ENCODE measurements at places on chromosomes 4 and X.

DNA sequence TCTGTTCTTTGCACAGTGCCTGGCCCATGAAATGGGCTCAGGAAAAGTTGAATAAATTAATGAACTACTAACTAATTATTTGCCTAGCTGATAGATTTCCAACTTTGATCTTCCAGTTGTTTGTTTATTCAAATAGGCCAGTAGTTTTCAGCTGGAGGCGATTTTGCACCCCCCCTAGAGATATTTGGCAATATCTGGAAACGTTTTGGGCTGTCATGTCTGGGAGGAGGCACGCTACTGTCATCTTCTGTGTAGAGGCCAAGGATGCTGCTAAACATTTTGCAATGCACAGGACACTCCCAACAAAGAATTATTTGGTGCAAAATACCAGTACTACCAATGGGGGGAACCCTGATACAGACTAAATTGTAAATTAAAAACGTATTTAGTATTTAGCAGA is 81.9 kb downstream of the VCX2 start:
- no peak for DNase-seq

GRCh38 chrX:129495900-129496299 is 27.4 kb downstream of the SMARCA1 start:
- DNase-seq, result no peak

- DNase-seq, result no peak
Measured at GRCh38 chr4:23889391-23889790, 456 bp downstream of the PPARGC1A start.

DNA sequence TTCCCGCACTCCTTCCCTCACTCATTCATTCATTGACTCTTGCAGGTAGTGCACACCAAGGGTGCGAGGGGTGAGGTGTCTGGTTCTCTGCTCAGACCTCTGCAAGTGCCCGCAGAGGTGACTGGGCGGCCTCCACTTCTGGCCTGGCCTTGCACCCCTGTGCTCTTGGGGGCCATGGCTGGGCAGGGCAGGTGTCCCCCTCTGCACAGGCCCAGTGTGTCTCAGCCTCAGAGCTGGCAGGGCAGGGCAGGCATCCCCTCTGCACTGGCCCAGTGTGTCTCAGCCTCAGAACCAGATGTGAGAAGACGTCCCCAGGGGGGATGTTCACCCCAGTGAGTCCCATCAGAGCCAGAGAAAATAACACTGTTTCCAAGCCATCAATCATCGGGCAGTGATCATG is 16.8 kb downstream of the CPZ start:
- no peak for DNase-seq

GRCh38 chr4:23533859-23534258 is 356.0 kb downstream of the PPARGC1A start:
- DNase-seq, result no peak

DNA sequence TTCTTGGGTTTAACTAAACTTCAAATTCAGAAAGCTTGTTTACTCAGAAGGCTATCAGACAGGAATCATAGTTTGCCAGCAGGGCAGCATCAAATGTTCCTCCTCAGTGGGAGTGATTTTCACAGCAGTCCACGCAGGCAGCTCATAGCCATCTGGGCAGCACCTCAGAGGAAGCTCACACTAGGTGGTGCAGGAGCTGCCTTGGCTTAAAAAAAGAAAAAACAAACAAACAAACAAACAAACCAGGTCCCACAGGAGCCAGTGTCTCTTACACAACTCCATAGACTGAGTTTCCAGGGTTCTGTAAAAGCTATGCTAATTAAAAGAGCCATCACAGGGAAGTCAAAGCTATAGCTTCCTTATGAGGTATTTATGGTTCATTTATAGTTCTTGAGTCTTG is 10.5 kb upstream of the KLHL5 start:
- DNase-seq, result no peak

DNA sequence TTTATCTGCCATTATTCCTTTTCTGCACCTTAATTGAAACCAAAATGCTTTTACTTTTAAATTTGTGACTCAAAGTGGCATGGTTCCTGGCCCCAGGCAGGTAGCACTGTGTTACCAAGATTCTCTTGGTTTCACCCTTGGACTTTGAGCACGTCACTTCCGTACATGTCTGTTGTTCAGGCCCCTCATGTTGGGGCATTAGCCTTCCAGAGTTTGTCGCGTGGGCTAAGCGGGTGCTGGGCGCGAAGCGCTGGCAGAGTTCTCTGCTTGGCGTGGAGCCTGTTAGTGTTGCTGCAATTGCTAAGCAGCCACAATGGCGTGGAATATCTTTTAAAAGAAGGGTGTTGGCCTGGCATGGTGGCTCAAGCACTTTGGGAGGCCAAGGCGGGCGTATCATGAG is 14.0 kb upstream of the TADA2B start:
- no peak for DNase-seq

- DNase-seq, result no peak
Measured at GRCh38 chrX:43657671-43658070, 1.6 kb downstream of the MAOA start.

- DNase-seq, result no peak
Measured at GRCh38 chrX:10900585-10901289, 210.4 kb upstream of the HCCS start.

GRCh38 chr4:38099908-38100407 is 139.8 kb downstream of the PTTG2 start:
- DNase-seq, result no peak

DNA sequence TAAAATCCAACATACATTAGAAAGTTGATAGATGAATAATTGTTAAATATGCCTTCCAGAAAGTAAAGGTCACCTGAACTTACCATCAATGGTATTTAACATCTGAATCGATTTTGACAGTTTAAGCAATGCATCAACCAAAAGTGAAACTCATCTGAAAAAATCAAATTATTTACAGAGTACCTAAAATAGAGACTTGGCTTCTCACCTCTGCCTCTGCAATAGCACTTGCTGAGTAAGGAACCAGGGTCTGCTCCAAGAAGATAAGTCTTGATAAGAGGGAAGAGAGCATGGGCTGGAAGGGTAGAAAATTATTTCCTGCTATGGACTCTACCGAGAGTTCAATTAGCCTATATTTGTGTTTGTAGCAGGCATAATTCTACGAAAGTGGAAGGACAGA is 868.3 kb downstream of the STIM2 start:
- DNase-seq, result no peak

DNA sequence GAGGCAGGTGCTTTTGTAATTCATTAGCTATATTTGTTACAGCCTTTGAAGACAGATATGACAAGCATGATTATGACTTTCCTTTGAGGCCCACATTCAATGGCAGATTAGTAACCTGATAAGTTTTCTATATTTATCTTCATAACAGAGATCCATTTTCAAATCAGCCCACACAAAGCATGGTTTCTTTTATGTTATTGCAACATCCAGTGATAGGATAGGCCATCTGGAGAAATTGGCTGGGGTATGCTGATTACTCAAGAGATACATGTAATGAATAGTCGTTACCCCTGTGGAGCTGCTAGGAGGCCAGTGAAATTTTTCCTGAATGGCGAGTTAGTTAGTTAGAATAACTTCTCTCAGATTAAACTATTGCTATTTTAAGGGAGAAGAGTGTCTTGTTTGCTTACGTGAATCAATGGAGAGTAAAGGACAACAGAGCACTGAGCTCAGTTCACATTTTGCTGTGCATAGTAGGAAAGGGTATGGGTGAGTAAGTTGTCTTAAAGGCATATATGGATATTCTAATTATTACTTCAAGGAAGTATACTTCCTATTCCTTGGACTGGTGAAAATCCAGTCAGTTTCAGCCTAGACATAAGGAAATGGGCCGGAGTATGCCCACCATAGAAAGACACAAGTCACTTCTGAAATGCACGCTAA is 79.2 kb upstream of the DKK2 start:
- DNase-seq, result no peak

DNA sequence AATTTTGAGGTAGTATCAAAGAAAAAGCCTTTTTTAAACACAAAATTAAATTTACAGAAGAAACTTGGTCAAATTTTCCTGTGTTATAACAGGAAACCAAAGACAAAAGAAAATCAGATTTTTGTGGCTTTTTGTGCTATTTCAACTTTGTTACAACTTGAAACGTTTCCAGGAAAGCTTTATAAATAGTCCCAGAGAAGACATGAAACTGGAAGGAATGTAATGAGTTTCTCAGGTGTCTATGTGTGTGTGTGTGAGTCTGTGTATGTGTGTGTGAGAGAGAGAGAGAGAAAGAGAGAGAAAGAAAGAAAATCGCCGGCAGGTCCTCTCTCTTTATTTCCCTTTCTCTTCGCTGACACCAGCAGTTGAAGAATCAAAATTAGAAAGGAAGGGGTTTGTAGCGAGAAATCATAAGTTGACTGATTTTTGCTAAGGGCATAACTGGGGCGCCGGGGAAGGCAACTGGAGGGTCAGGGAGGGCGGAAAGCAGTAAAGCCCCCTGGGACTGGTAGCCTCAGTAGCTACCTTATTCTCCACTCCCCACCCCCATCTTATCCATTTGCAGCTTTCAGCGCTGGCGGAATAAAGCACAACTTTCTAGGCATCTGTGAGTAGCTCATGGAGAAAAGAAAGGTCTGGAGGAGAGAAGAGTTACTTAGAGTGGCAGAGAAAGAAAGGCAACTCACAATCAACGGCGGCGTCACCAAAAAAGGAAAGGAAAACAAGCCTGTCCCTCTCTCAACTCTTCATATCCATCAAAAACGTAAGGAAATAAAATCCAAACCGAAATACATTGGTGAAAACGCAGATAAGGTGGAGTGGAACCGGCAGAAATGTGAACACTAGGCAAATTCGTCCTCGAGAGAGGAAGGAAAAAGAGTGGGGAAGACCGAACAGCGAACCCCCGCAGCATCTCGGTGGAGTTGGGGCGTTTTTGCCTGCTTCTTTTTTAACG is 1.3 kb downstream of the TMEM47 start:
- DNase-seq, result peak; percentile 42

DNA sequence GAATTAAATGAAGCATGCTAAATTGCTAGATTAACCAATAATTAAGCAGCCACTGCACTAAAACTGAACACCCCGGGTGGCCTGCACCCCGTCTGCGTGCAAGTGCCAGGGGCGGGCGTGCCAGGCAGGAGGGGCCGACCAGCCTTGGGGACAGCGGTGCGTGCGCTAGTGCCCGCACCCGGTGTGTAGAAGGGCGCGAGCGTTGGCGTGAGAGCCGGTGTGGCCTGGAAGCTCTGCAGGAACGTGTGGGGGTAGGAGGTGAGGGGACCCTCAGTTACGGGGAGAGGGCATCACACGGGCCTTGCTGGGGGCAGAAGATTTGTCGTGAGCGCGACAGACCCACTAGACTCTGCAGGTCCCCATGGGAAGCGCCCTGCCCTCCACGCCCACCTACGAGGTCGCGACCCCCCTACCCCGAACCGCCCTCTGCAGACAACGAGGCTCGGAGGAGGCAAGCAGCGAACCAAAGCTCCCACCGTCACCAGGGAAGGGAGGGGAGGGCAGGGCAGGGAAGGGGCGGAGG is 105.8 kb downstream of the FAM53A start:
- DNase-seq, result no peak

GRCh38 chrX:41946989-41947612 is 23.7 kb upstream of the CASK start:
- no peak for DNase-seq

DNA sequence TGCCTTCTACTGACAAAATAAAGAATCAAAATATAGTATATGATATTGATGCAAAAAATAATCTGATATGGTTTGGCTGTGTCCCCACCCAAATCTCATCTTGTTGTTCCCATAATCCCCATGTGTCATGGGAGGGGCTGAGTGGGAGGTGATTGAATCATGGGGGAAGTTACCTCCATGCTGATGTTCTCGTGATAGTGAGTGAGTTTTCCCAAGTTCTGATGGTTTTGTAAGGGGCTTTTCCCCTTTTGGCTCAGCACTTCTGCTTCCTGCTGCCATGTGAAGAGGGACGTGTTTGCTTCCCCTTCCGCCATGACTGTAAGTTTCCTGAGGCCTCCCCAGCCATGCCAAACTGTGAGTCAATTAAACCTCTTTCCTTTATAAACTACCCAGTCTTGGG is 70.2 kb downstream of the TMEM165 start:
- no peak for DNase-seq

- DNase-seq, result no peak
Measured at GRCh38 chrX:130120321-130120731, 10.0 kb upstream of the ELF4 start.

- peak; percentile 84 for DNase-seq
Measured at GRCh38 chr4:139176302-139177048, 543 bp downstream of the ELF2 start.

GRCh38 chr4:90845777-90846176 is 718.6 kb downstream of the CCSER1 start:
- DNase-seq, result no peak

DNA sequence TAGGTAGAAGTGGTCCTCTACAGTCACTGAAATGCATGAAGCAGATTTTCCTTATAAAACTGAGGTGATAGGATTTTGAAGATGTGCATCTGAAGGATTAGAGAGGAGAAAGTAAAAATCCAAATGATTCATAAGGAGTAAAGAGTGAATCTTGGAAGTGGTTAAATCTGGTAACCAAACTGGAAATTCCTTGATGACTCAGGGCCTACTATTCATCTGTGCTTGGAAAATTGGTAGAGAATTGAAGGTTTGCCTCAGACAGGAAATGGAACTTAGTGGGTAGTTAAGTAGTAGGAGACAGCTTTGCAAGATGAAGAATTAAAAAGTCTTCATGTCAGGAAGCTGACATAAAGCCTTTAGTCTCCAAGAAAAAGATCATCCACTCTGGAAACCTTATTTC is 368.9 kb upstream of the CTSO start:
- DNase-seq, result no peak

GRCh38 chr4:16641971-16642370 is 256.5 kb downstream of the LDB2 start:
- DNase-seq, result no peak

DNA sequence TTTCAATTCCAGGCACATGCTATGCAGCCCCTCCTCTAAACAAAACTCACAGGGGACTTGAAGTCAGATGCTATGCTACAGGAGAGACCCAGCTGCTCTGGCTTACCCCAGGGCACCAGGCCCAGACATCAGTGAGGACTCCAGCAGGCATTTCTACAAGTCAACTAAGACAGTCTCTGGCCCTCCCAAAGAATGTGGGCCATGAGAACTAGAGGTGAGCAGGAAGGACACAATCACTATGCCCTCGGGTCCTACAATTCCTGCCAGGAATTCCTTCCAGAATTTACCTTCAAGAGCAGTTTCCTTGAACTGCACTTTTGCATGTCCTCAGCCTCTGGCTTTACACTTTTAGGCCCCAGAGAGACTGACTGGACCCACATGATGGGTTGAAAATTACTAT is 17.4 kb downstream of the TMEM192 start:
- DNase-seq, result no peak

- no peak for DNase-seq
Measured at GRCh38 chr4:57102050-57102624, 8.0 kb downstream of the IGFBP7 start.

DNA sequence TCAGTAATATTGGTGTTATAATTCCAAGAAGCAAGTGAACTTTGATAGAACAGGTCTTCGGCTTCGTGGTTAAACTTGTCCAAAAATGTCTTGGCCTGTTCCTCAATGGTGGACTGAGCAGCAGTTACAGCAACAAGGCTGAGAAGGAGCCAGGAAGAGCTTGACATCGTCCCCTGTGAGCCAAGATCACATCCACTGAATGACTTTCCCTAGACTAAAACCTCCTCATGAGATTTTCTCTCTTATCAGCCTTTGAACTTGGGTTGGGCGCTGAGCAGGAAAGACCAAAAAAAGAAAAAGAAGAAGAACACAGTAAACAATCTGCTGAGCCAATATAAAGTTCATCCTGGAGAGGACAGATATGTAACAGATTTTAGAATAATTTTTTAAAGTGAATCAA is at the start of gene ACE2:
ACE2 (minus strand) TSS at position 216 of the 400 bp plus-strand sequence; CDS start at position 167, 49 bp downstream.
- no peak for DNase-seq

GRCh38 chrX:97984641-97985040 is 1100.9 kb downstream of the RPA4 start:
- DNase-seq, result no peak
